Small intestine (tissue), 16 donors: ENCODE measurements at places on chromosomes 11 and 22. TPM values are rescaled to one million over a fixed set of nuclear protein-coding genes. Genes with fewer than 3 reads are reported as not detected.

Gene LSP1
- 45.1 TPM for polyA plus RNA-seq

DNA sequence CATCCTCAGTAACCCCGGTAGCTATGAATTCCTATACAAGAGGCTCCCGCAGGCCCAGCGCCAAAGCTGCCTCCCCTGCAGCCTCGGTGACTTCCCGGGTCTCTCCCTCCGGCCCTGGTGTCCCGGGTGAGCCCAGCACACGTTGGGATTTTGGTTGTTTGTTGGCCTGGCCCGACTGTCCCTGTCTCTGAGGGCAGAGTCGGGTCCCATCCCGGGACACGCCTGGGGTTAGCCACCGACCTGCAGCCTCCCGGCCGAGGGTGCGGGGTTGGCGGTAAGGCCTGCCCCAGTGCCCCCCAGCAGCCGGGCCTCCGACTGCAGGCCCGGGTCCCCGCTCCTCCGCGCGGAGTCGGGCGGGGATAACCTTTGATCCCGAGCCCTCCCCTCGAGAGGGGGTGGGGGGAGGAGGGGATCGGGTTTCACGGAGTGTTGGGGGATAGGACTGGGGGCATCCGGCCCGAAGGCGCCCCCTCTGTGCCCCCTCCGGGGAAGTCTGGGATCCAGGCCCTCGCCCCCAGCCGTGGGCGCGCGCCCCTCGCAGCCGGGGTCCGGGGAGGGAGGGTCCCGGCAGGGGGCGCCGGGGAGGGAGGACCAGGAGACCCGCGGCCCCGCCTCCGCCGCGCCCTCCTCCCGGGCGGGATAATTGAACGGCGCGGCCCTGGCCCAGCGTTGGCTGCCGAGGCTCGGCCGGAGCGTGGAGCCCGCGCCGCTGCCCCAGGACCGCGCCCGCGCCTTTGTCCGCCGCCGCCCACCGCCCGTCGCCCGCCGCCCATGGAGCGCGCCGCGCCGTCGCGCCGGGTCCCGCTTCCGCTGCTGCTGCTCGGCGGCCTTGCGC is at the start of gene FBLN1:
Gene FBLN1, plus strand, starts transcription at position 669 of the 835 bp plus-strand sequence. Its CDS starts 103 bp downstream, at position 772.
- DNase-seq, result no peak

DNA sequence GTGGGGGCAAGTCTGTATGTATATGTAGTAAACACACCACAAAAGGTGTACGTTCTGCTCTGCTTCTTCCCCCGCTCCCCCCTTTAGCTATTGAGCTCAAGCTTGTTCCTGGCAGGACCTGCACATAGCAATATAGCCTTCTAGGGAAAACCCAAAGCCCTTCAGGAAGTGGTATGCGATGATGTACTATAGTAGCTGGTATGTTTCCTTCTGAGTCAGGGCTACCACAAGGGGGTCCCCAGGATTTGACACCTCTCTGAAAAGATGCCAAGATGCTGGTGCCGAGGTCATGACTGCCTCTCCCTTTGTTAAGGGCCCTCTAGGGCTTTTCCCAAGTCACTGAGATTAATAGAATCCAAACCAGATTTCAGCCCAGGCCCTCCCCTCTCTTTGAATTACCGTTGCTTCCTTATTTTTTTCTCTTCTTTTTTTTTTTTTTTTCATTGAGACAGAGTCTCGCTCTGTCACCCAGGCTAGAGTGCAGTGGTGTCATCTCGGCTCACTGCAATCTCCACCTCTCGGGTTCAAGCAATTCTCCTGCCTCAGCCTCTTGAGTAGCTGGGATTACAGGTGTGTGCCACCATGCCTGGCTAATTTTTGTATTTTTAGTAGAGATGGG is 268.4 kb downstream of the ETS1 start:
- peak; percentile 40 for DNase-seq

- peak; percentile 56 for DNase-seq
Measured at GRCh38 chr11:129457321-129457720, 81.7 kb downstream of the BARX2 start.

- DNase-seq, result no peak
Measured at GRCh38 chr11:64765851-64766665, 6.3 kb upstream of the PYGM start.

Gene POU2AF1
- 1.1 TPM for polyA plus RNA-seq

- no peak for DNase-seq
Measured at GRCh38 chr11:70490208-70490607, 91.9 kb downstream of the CTTN start.

Gene MIOX
- polyA plus RNA-seq, result 0.28 TPM
